CD4-positive, CD25-positive, alpha-beta regulatory T cell (primary cell): ENCODE measurements at places on chromosomes 5 and 9. TPM values are rescaled to one million over a fixed set of nuclear protein-coding genes. Genes with fewer than 3 reads are reported as not detected.

Gene IL3
- total RNA-seq = not detected

Gene HBEGF
- total RNA-seq = 0.47 TPM

Gene GADD45G
- total RNA-seq = 15.7 TPM

Gene CDH18
- total RNA-seq = not detected

Gene PPP3R2
- not detected for total RNA-seq

Gene SMIM32
- total RNA-seq = not detected

Gene LCN10
- 0.30 TPM for total RNA-seq

Gene BTNL8
- not detected for total RNA-seq

Gene BNC2
- not detected for total RNA-seq

Gene HK3
- 0.30 TPM for total RNA-seq

Gene IFNB1
- not detected for total RNA-seq

Gene ZDHHC11
- 18.3 TPM for total RNA-seq

Gene DIRAS2
- total RNA-seq = not detected

Gene PIP5K1B
- total RNA-seq = 0.47 TPM

Gene DOCK8
- 219 TPM for total RNA-seq

Gene C9orf153
- 0.32 TPM for total RNA-seq

Gene FOXD4L4
- total RNA-seq = not detected

Gene SYK
- total RNA-seq = 0.81 TPM

Gene MCCC2
- 30.9 TPM for total RNA-seq

Gene AHRR
- 4.5 TPM for total RNA-seq

Gene HINT1
- 222 TPM for total RNA-seq

Gene TMEM252
- not detected for total RNA-seq

Gene OTULINL
- 47.1 TPM for total RNA-seq

Gene MEGF10
- not detected for total RNA-seq

Gene IL7R
- total RNA-seq = 394 TPM

Gene LHX3
- total RNA-seq = not detected

Gene ZNF454
- total RNA-seq = 0.17 TPM

Gene BRD8
- total RNA-seq = 20.9 TPM

Gene BARHL1
- not detected for total RNA-seq

Gene ADAMTS19
- not detected for total RNA-seq

Gene ROPN1L
- total RNA-seq = 3.0 TPM

Gene DBH
- 0.12 TPM for total RNA-seq

Gene SPACA9
- total RNA-seq = 0.32 TPM

Gene RLN1
- 1.5 TPM for total RNA-seq

Gene TLR4
- total RNA-seq = 0.07 TPM
